Breast epithelium (tissue), 4 donors: ENCODE measurements at places on chromosomes 6 and 20.

DNA sequence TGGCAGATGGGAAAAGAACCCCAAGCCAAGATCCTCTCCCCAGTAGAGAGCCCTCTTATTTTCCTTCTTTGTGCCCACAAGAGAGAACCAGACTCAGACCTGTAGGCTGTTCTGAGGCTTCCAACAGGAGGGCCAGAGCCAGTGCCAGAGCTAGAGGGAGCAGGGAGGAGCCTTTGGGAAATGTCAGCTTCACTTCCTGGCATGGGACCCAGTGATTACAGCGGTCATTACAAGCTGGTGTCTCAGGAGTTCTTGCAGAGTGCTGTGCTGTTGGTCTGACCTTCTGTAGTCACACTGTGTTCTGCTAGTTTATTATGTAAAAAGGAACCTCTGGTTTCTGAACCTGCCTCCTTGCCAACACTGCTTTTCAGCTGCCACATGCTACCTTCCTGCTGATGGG lies 38.9 kb downstream of the STK35 start:
- H3K4me3 ChIP-seq, result no peak overlapping the region
- no peaks in the 10 kb centered on the region for H3K27me3 ChIP-seq
- no peak overlapping the region for H3K27ac ChIP-seq
- H3K4me1 ChIP-seq, result no peaks in the 10 kb centered on the region
- no peak for DNase-seq

- H3K36me3 ChIP-seq, result no peaks in the 10 kb centered on the region
- H3K4me1 ChIP-seq, result no peaks in the 10 kb centered on the region
- H3K4me3 ChIP-seq, result no peak overlapping the region
- H3K27ac ChIP-seq, result no peak overlapping the region
These were observed 141.0 kb downstream of the HACE1 start for GRCh38 chr6:104718672-104719071.

GRCh38 chr6:158014505-158015187 lies 33.0 kb downstream of the SYNJ2 start:
- peak; percentile 7 for DNase-seq
- H3K4me1 ChIP-seq, result peaks cover 4% of the 10 kb centered on the region
- H3K27me3 ChIP-seq, result no peaks in the 10 kb centered on the region
- H3K27ac ChIP-seq, result no peak overlapping the region
- H3K4me3 ChIP-seq, result no peak overlapping the region

- no peak overlapping the region for H3K27ac ChIP-seq
- H3K4me3 ChIP-seq, result no peak overlapping the region
- no peaks in the 10 kb centered on the region for H3K27me3 ChIP-seq
- H3K4me1 ChIP-seq, result no peaks in the 10 kb centered on the region
- H3K36me3 ChIP-seq, result no peaks in the 10 kb centered on the region
- no peak for DNase-seq
These were observed 603.5 kb upstream of the CDH4 start for GRCh38 chr20:60648556-60648955.

GRCh38 chr20:36298061-36298460 lies 8.1 kb upstream of the DLGAP4 start:
- DNase-seq, result no peak
- H3K36me3 ChIP-seq, result no peaks in the 10 kb centered on the region
- no peak overlapping the region for H3K4me3 ChIP-seq
- H3K27me3 ChIP-seq, result no peaks in the 10 kb centered on the region
- H3K27ac ChIP-seq, result no peak overlapping the region

DNA sequence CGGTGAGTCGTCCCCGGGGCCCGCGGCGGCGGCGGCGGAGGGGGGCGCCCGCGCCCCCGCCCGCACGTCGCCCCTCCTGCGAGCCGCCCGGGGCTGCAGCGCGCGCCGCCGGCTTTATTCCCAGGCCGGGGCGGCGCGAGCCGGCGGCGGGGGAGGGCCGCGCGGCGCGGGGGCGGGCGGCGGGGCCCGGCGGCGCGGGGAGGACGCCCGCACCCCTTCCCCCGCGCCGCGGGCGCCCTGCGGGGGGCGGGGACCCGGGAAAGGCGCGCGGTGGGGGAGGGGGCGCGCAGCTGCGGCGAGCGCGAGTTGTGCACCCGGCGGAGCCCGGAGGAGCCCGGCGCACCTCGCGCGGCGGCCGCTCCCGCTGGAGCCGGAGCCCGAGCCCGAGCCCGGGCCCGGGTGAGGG lies 646 bp downstream of the HMGA1 start:
- no peaks in the 10 kb centered on the region for H3K4me1 ChIP-seq
- H3K36me3 ChIP-seq, result no peaks in the 10 kb centered on the region
- no peak for DNase-seq
- peak overlapping the region; percentile 78 for H3K4me3 ChIP-seq
- H3K27ac ChIP-seq, result peak overlapping the region; percentile 94

GRCh38 chr6:34138914-34139510 lies 6.9 kb downstream of the GRM4 start:
- DNase-seq, result no peak
- H3K4me3 ChIP-seq, result no peak overlapping the region
- peaks cover 7% of the 10 kb centered on the region for H3K4me1 ChIP-seq
- no peak overlapping the region for H3K27ac ChIP-seq
- H3K27me3 ChIP-seq, result peaks cover 93% of the 10 kb centered on the region

DNA sequence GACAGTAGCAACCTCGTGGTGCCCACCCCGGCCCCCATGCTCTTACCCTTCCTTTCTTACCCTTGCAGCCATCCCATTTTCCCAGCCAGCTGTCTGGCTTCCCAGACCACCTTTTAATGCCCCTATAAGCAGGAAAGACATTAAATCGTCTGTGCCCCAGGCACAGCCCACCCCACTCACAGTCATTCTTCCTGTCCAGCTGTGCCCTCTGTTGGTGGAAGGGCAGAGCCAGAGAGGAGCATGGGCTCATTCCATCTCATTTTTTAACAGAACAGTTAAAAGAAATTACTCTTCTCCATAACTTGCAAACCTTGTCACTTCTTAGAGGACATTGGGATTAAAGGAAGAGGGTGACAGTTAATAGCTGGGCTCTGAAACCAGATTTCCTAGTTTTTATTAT lies 240.5 kb downstream of the NRN1 start:
- no peaks in the 10 kb centered on the region for H3K27me3 ChIP-seq
- no peaks in the 10 kb centered on the region for H3K36me3 ChIP-seq
- no peak for DNase-seq
- no peak overlapping the region for H3K4me3 ChIP-seq
- H3K27ac ChIP-seq, result no peak overlapping the region

GRCh38 chr6:134324141-134324540 lies 6.2 kb upstream of the SGK1 start:
- no peaks in the 10 kb centered on the region for H3K27me3 ChIP-seq
- H3K4me3 ChIP-seq, result no peak overlapping the region

DNA sequence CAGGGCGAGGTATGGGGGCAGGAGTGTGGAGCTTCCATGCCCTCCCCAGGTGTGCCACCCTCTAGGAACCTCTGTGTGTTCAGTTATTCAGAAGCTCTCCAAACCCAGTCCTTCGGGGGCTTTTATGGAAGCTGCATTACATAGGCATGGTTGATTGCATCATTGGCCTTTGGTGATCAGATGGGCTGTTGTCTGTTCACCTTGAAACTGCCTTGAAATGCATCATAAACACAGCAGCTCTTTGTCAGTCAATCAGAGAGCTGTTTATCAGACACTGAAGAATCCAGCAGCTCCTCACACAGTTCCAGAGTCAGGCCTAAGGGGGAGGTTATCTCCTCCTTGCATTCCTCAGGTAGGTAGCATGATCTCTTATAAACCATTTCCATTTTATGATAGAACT lies 62.4 kb downstream of the E2F3 start:
- H3K27me3 ChIP-seq, result no peaks in the 10 kb centered on the region
- H3K4me3 ChIP-seq, result no peak overlapping the region
- DNase-seq, result no peak
- no peaks in the 10 kb centered on the region for H3K4me1 ChIP-seq

GRCh38 chr6:18044108-18044783 lies 56.8 kb upstream of the KIF13A start:
- H3K27me3 ChIP-seq, result no peaks in the 10 kb centered on the region
- no peaks in the 10 kb centered on the region for H3K4me1 ChIP-seq
- peak overlapping the region; percentile 82 for H3K27ac ChIP-seq
- no peak overlapping the region for H3K4me3 ChIP-seq
- DNase-seq, result no peak

- H3K4me1 ChIP-seq, result no peaks in the 10 kb centered on the region
- H3K4me3 ChIP-seq, result no peak overlapping the region
- H3K36me3 ChIP-seq, result no peaks in the 10 kb centered on the region
- DNase-seq, result no peak
- no peak overlapping the region for H3K27ac ChIP-seq
- no peaks in the 10 kb centered on the region for H3K27me3 ChIP-seq
These were observed 45.5 kb upstream of the NRN1 start for GRCh38 chr6:6052216-6052615.

GRCh38 chr6:17886891-17887290 lies 100.5 kb downstream of the KIF13A start:
- no peaks in the 10 kb centered on the region for H3K27me3 ChIP-seq
- DNase-seq, result no peak
- H3K27ac ChIP-seq, result no peak overlapping the region

DNA sequence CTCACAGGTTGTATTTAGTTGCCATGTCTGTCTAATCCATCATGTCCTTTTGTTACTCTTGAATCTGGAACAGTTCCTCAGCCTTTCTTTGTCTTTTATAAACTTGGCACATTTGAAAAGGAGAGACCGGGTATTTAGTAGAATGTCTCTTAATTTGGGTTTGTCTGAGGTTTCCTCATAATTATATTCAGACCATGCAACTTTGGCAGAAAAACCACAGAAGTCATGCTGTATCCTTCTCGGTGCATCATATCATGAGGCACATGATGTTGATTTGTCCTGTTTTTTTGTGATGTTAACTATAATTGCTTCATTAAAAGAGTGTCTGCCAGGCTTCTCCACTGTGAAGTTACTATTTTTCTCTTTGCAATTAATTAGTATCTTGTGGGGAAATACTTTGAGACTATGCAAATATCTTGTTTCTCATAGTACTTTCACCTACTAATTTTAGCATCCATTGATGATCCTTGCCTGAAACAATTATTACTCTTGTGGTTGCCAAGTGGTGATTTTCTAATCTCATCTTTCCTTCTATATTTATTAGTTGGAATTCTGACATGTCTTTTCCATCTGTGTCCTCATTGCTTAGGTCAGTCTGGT lies 837.3 kb downstream of the DHX35 start:
- H3K4me3 ChIP-seq, result no peak overlapping the region
- H3K27me3 ChIP-seq, result no peaks in the 10 kb centered on the region
- H3K36me3 ChIP-seq, result no peaks in the 10 kb centered on the region
- no peak overlapping the region for H3K27ac ChIP-seq

GRCh38 chr6:97812940-97813339 lies 529.9 kb upstream of the MMS22L start:
- no peak for DNase-seq
- H3K4me3 ChIP-seq, result no peak overlapping the region
- no peaks in the 10 kb centered on the region for H3K36me3 ChIP-seq

DNA sequence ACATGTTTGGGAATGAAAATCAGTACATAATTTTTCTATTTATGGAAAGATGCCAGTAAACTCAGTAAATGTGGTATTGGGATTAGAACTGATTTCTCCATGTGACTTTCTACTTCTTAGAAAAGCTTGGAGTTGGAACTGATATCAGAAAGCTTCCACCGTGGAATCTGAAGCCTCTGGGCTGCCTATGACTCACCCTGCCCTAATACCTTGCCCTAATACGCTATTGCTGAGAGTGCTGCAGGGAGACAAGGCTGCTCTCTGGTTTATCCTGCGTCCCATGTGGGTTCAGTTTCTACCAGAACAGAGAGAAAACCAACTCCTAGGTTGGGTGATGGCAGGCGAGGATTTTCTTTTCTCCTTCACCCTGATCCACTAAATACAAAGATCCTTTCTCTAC lies 3.3 kb upstream of the STMND1 start:
- DNase-seq, result no peak
- H3K4me1 ChIP-seq, result no peaks in the 10 kb centered on the region
- H3K36me3 ChIP-seq, result no peaks in the 10 kb centered on the region
- H3K4me3 ChIP-seq, result no peak overlapping the region

DNA sequence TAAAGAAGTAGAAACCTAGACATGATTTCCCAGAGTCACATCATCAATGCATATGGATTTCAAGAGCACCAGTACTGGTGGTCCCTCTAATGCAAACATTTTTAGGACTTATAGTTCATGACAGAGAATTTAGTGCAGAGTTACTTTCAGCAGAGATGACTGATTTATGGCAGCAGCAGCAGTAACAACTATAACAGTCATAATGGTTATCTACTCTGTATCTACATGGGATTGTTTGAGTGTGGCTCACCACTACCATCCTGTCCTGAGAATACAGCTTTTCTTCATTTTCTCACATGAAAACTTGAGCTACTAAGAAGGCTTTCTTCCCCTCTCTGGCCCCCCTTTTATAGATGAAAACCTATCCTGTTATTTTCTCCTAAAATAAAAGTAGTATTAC lies 128.5 kb upstream of the ENPP5 start:
- no peaks in the 10 kb centered on the region for H3K4me1 ChIP-seq
- H3K36me3 ChIP-seq, result no peaks in the 10 kb centered on the region
- H3K27me3 ChIP-seq, result no peaks in the 10 kb centered on the region
- H3K4me3 ChIP-seq, result no peak overlapping the region
- no peak for DNase-seq

DNA sequence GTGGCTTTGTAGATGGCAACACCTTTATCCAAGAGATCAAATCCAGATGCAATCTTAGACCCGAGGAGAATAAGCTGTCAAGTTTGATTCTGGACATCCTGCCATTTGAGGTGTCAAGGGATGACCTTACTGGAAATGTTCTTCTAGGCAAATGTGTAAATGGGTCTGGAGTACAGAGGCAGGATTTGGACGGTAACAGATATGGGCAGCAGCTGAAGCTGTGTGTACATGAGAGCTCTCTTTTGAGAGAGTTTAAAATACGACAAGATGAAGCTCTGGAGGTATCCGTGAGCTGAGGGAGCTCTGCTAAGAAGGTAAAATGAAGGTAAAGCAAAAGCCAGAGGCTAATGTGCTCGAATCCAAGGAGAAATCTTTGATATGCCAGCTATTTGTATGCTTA lies 56.6 kb downstream of the RALGAPA2 start:
- no peaks in the 10 kb centered on the region for H3K4me1 ChIP-seq
- H3K27me3 ChIP-seq, result no peaks in the 10 kb centered on the region
- DNase-seq, result no peak
- no peaks in the 10 kb centered on the region for H3K36me3 ChIP-seq
- no peak overlapping the region for H3K4me3 ChIP-seq

GRCh38 chr20:16699293-16699692 lies 30.5 kb upstream of the SNRPB2 start:
- H3K27me3 ChIP-seq, result no peaks in the 10 kb centered on the region
- no peak for DNase-seq
- H3K4me1 ChIP-seq, result no peaks in the 10 kb centered on the region
- no peaks in the 10 kb centered on the region for H3K36me3 ChIP-seq
- H3K27ac ChIP-seq, result no peak overlapping the region
- no peak overlapping the region for H3K4me3 ChIP-seq

- H3K4me3 ChIP-seq, result no peak overlapping the region
- no peaks in the 10 kb centered on the region for H3K36me3 ChIP-seq
- no peaks in the 10 kb centered on the region for H3K27me3 ChIP-seq
- no peaks in the 10 kb centered on the region for H3K4me1 ChIP-seq
- no peak overlapping the region for H3K27ac ChIP-seq
These were observed 40.4 kb downstream of the MAN1A1 start for GRCh38 chr6:119308991-119309657.

- no peak for DNase-seq
- H3K27ac ChIP-seq, result peak overlapping the region; percentile 6
- no peaks in the 10 kb centered on the region for H3K4me1 ChIP-seq
These were observed 1.3 kb downstream of the BTBD3 start for GRCh38 chr20:11918981-11919380.
